ENCODE measurements at places on chromosomes 16 and 17.

- no peak for DNase-seq
Observed at GRCh38 chr16:49462362-49462988, 88.9 kb downstream of the C16orf78 start.

DNA sequence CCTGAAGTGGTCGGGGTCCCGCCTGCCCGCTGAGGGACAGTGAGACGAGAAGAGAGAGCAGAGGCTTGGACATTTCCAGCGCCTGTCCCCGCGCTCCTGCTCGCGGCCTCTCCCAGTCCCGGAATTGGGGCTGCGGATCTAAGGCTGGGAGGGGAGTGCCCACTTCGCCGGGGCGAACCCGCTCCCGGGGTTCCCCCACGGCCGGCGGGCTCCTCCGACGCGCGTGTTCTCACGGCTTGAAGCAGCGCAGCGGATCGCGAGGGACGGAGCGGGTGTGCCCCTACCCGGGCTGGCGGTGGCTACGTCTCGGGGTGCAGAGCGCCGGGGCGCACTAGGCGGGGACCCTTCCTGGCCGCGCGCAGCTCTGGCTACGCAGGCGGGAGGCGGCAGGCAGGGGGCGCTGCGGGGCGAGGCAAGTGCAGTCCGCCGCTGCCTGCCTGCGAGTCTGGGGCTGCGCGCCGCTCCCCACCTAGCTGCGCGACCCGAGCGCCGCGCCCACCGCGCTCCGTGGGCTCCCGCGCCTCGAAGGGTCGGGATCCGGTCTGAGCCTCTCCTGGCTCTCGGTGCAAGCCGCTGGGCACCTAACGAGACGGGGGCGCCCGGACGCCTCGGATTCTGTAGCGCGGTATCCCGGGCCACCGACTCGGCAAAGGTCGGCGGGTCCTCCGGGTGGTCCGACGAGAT, 1.2 kb downstream of the NGFR start:
- DNase-seq: no peak

DNA sequence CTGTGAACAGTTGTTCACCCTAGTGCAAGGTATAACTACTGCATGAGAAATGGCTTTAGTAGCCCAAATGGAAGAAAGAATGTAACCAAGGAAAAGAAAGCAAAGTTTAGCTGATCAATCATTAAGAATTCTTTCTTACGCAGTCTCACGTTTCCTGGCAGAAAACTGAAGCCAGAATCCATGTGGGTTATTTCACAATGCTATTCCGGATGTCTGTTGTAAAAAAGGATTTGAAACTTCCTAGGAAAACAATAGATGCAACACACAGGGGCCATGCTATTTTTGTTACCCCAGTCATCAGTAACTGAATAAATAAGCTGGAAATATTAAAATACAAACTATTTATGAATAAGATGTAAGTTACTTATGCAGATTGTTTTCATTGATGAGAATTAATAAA, 802.5 kb downstream of the CDH8 start:
- DNase-seq: no peak

DNA sequence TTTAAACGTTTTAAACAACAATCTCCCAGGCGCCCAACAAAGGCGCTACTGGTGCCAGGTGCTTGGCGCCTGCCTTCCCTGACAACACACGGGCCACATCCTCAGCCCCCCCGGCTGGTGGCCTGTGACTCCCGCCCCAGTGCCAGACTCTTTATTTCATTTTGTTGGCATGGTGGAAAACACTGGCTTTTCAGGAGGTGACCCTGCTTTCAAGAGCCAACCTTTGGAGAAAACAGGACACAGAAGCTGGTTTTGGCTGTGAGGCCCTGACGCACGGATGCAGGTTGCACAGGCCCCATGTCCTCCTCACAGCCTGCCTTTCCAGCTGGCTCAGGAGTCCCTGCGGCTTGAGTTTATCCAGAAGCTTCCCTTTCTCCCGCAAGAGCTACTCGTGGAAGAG, 100.0 kb downstream of the METRNL start:
- no peak for DNase-seq

DNA sequence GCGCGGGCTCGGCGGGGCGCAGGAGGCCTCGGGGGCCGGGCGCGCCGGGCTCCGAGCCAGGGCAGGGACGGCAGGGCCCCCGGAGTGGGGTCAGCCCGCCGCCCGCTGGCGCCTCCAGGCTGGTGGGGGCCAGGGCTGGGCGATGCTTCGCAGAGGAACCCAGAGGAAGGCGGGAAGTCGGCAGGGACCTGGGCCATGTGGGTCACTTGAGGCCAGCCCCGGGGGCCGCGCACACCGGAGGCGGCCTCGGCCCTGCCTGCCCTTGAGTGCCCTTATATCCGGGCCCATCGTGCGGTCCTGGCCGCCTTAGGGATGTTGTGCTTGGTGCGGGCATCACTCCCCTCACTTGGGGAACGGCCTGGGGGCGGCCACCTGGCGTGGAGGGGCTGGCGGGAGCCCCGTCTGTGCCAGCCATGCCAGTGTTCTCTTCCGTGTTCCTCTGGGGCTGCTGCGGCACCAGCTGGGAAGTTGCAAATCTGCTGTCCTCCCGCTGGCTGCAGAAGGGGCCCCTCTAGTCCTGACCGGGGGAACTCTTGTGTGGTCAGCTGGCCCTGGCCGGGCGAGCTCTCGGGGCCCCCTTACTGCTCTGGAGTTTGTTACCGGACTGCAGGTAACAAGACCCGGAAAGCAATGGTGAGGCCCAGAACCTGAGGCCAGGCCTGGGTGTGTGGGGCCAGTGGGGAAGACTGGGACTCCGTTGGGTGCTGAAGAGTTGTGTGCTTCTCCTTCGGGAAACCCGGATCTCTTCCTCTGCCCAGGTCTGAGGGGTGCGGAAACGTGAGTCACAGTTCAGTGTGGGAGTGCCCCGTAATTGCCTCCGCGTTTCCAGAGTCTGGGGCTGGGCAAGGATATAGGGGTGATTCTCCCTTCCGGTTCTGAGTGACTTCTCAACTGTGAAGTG, 849 bp downstream of the CAPN15 start:
- no peak for DNase-seq

DNA sequence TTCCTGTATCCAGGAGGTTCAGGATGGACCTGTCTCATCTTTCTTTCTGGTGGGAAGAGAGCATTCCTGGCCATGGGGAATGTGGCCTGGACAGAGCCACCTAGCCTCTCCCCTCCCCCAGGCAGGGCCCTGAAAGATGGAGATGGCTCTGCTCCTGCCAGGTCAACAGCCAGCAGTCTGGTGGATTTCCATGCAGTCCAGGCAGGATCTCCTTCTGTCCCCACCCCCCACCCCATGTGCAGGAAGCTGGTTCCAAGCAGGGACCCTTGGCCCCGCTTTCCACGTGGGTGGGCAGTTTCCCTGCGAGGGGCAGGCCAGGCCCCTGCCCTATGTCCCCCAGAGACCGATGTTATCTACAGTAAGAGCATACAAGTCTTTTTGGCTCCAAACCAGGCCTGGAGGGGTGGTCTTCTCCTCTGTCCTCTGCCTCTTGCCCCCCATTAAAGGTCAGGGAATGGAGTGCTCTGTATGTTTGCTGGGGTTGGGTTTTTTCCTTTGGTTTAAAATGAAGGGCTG, 240.5 kb downstream of the SEC14L1 start:
- DNase-seq: no peak

GRCh38 chr17:42603318-42603717, 5.9 kb downstream of the RETREG3 start:
- DNase-seq: no peak

DNA sequence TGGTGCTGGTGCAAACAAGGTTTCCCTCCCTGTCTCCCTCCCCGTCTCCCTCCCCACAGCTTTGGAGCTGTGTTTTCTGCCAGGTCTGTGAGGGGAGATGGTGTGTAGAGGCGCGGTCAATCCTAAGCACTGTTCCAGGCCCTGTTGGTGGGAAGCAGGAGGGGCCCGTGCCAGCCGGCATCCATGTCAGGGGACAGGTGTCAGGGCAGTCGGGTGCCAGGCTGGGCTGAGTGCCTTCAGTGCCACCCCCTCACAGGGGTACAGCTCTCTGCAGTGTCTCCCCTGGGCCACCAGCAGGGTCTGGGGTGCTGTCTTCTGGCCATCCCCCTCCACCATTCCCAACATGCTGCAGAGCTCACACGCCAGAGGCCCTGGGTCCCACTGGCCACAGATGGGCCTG, 73.6 kb downstream of the KLHDC4 start:
- DNase-seq: no peak

- DNase-seq: no peak
Observed at GRCh38 chr16:2987833-2988232, 7.6 kb upstream of the PKMYT1 start.

GRCh38 chr16:20515688-20516090, 60.5 kb downstream of the ACSM2B start:
- no peak for DNase-seq

DNA sequence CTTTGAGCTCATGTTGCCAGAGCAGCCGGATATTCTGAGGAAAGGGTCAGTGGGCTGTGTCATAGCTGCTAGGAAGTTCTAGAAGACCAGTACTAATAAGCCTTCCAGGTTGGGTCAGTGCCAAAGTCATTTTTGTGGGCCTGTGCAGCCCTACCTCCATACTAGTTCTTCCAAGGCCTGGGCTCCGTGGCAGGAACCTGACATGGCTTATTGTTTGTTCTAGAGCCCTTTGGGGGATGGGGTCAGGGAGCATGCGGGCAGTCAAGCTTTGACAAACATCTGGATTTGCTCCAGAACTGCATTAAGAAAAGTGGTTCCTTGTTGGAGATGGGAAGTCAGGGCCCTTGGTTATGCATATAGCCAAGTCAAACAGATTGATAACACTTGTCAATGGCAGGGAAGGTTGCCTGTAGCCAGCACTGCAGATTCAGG, 7.6 kb downstream of the ALKBH5 start:
- DNase-seq: no peak

Data from NCI-H1436 treated with DMSO at 0.1 percent for 48 hours (cell line).